CD4-positive, alpha-beta T cell treated with Interleukin-6 for 4 hours (primary cell): ENCODE measurements at places on chromosomes 7 and 10.

DNA sequence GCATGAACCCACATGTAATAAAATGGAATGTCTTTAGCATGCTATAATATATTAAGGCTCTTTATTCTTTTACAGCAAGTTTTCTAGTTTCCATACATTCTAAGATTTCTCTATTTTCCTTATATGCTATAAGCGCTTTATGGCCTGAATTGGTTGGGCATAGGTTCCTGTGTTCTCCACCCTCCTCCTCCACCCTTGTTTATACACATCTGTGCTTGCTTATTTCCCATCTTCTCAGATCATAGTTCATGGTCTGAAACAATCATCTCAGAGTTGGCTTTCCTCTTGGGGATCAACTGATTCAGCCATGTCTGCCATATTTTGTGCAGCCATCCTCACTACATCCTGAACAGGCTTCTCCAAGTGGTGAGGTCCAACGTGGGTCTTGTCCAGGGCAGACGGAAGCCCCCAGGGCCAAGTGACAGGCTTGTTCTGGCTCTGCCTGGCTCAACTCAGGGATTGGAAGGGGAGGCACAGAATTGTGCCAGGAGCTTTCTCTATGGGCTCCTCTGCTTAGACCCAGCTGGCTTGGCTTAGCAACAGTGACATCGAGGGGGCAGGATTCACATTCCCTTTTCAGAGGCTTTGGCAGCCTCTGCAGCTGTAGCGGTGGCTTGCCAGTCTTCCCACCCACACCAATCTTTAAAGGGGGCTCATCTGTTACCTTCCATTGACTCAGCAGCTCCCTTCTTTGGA lies 327.3 kb downstream of the PTEN start:
- DNase-seq: no peak

GRCh38 chr7:40583667-40584444 lies 449.1 kb downstream of the SUGCT start:
- no peak for DNase-seq

GRCh38 chr10:127044186-127044585 lies 139.0 kb downstream of the DOCK1 start:
- DNase-seq: no peak

DNA sequence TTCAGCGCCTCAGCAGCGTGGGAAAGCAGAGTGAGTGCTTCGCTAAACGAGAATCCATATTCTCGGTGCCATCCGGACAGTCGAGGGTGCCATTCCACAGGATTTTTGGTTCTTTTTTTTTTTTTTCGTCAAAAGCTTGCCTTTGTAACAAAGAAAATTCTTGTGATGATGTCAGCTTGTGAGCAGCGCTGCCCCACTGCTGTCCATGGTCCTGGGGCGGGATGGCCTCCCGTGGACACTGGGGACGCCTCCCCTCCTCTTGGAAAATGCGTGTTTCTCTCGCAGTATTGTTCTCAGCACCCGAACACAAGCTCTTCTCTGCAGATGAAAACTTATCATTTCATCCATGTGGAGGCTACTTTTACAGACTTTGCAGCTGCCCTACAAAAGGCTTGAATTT lies 477.4 kb downstream of the TCERG1L start:
- DNase-seq: no peak
